Effector CD4-positive, alpha-beta T cell (primary cell): ENCODE measurements at places on chromosomes 1 and 21.

DNA sequence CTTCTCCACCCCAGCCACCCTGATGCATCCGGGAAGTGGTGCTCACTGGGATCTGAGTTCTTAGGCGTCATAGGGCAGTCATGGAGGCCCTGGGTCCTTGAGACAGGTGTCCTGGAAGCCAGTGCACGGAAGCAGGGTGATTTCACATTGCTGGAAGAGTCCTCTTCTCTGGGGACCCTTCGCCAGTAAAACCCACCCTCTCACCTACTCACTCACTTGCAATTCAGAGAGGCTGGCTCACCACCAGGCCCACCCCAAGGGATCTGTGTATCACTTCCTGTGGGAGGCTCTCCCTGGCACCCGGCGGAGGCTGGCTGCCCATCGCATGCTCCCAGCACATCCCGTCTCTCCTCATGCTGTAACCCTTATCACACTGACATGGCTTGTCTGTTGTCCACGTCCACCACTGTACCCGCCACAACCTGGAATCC, 40.2 kb upstream of the EPS8L3 start:
- DNase-seq, result no peak

DNA sequence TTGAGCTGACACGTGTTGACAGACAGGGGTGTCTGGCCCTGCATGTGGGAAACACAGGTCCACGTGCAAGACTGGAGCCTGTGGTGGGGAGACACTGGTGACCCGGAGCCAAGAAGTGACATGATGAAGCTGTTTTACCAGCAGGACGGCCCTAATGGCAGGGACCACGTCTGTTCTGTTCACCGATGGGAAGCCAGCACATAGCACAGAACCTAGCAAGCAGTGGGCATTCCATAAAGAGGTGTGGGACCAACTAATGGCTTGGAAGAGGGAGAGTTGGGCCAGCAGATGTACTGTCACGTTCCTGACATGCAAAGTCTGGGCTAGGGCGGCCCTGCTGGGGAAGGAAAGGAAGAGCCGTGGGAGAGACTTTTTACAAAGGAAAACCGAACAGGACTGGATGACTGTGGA, 15.3 kb downstream of the NAV1 start:
- DNase-seq, result no peak

GRCh38 chr1:246301553-246302250, 205.4 kb downstream of the SMYD3 start:
- no peak for DNase-seq

DNA sequence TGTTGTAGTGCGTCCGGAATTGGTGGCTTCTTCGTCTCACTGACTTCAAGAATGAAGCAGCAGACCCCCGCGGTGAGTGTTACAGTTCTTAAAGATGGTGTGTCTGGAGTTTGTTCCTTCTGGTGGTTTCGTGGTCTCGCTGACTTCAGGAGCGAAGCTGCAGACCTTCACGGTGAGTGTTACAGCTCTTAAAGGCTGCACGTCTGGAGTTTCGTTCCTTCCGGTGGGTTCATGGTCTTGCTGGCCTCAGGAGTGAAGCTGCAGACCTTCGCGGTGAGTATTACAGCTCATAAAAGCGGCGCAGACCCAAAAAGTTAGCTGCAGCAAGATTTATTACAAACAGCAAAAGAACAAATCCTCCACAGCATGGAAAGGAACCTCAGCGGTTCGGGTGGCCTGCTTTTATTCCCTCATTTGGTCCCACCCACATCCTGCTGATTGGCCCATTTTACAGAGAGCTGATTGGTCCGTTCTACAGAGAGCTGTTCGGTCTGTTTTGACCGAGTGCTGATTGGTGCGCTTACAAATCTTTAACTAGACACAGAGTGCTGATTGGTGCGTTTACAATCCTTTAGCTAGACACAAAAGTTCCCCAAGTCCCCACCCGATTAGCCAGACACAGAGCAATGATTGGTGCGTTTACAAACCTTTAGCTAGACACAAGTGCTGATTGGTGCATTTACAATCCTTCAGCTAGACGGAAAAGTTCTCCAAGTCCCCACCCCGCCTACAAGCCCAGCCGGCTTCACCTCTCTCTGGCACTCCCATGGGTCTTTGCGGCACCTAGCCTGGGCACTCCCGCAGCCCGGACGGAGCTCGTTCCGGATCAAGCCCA, 49.6 kb upstream of the KRTAP19-8 start:
- no peak for DNase-seq

GRCh38 chr1:171985639-171986038, 144.3 kb downstream of the DNM3 start:
- no peak for DNase-seq

DNA sequence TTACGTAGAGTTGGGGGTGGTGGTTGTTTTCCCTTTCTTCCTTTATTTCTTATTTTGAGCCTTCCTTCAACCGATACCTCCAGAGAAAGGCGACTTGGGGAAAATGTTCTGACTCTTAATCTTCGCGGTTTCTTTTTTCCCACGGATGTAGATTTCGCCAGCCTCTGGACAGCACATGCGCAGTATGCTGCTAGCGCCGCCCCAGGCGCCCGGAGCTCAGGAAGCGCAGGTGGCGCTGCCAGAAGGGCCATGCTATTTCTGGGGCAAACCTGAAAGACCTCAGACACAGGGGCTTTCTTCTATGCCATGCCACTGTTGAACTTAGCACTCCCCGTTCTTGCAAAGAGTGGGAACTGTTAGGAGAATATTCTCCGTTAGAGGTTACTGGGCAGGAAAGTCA, 392.1 kb downstream of the KIF26B start:
- no peak for DNase-seq

- DNase-seq, result no peak
Measured at GRCh38 chr21:16072737-16073136, 343.0 kb downstream of the USP25 start.

GRCh38 chr1:49297783-49298182, 521.1 kb upstream of the BEND5 start:
- no peak for DNase-seq

- DNase-seq, result no peak
Measured at GRCh38 chr1:165539306-165539705, 4.5 kb upstream of the LRRC52 start.

GRCh38 chr1:52569449-52570210, 16.7 kb upstream of the TUT4 start:
- no peak for DNase-seq

DNA sequence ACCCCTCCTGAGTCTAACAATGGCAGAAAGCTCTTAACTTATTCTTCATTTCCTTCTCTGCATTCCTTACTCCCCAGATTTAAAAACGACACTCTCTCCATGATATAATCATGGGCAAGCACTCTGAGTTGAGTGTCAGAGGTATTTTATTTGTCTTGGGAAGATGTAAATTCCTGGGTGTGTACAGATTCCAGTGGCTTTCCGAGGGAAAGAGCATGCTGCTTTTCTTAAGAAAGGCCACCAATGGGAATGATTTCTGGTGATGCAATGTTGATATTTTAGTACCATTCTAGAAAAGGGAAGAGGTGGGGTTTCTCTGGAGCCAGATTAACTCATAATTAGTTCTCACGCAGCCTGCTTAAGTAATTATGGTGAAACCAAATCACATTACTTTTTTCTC, 47.8 kb upstream of the BTG3 start:
- DNase-seq, result no peak

DNA sequence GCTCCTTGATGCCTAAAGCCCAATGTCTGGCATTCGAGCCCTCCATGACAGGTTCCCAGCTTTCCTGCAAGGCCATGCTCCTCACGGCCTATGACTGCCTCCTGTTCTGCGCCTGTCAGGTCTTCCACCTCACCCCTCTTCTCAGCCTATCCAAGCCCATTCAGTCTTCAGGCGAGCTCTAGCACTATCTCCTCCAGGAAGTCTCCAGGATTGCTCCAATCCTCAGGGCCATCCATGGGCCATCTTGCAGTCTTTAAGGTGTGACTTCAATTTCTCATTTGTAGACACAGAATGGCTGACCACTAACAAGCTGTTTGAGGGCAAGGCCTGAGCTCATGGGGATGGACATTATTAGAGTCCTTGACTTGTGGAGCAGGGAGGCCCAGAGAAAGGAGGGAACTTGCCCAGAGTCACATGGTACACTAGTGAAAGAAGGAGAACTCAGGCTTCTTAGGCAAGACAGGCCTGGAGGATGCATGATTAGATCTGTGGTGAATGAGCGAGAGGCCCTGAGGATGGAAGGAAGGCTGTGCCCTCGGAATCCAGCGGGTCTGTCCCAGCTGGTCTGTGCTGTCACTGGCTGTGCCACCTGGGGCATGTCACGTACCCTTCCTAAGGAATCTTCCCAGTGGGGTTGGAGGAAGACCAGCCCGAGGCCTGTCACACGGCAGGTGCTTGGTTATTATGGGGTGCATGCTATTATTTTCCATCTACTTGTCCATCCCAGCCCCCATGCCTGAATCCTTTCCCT, 1.2 kb upstream of the ACOT11 start:
- DNase-seq, result no peak

DNA sequence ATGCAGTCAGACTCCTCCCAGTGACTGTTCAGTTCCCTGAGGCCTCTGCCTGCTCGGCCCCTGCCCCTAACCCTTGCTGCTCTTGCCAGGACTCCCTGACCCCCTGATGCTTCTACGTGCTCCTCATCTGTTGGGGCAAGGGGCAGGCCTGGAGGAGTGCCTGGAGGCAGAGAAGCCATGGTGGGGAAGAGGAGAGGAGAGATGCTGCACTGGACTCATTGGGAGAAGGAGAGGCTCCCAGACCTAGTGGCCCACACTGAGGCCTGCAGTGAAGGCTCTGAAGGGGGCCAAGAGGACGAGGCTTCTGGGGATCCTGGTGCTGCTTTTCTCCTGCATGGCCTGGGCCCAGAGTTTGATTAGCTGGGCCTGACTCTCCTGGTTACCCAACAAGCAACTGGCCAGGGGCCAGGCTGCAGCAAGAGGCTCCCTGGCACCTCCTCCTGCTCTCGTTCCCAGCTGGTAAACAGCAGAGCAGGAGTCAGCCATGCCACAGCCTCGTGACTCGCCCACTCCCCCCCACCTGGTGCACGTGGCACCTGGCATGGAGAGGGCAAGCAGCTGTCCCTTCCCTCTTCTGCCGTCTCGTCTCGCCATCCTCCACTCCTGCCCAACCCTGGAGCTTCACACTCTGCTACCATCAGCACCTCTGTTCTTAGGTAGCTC, 847 bp upstream of the RORC start:
- no peak for DNase-seq

GRCh38 chr1:36096500-36097432, 8.1 kb downstream of the ADPRS start:
- no peak for DNase-seq

- DNase-seq, result no peak
Measured at GRCh38 chr1:239816081-239816782, 275.5 kb upstream of the FMN2 start.

- DNase-seq, result no peak
Measured at GRCh38 chr1:99851850-99852454, 1.8 kb downstream of the AGL start.

- DNase-seq, result no peak
Measured at GRCh38 chr1:187689129-187689528, 860.4 kb downstream of the PLA2G4A start.

GRCh38 chr1:42206164-42206563, 41.6 kb upstream of the GUCA2A start:
- no peak for DNase-seq

DNA sequence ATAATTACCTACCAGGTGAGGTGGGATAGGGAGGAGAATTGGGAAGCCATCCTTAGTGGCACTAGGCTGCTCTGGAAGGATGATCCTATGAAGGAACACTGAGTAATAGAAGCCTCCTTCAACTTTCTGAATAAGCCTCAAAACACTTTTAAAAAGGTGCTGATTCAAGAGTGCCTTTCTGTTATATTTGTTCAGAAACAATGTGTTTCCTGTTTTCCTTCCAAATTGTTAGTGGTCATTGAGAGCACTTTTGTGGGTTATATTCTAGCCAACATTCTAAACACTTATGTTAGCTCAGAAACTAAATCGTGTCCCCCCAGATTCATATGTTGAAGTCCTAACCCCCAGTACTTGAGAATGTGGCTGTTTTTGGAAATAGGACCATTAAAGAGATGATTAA, 237.3 kb downstream of the TNR start:
- no peak for DNase-seq

- DNase-seq, result no peak
Measured at GRCh38 chr1:245500546-245500945, 345.8 kb downstream of the KIF26B start.

DNA sequence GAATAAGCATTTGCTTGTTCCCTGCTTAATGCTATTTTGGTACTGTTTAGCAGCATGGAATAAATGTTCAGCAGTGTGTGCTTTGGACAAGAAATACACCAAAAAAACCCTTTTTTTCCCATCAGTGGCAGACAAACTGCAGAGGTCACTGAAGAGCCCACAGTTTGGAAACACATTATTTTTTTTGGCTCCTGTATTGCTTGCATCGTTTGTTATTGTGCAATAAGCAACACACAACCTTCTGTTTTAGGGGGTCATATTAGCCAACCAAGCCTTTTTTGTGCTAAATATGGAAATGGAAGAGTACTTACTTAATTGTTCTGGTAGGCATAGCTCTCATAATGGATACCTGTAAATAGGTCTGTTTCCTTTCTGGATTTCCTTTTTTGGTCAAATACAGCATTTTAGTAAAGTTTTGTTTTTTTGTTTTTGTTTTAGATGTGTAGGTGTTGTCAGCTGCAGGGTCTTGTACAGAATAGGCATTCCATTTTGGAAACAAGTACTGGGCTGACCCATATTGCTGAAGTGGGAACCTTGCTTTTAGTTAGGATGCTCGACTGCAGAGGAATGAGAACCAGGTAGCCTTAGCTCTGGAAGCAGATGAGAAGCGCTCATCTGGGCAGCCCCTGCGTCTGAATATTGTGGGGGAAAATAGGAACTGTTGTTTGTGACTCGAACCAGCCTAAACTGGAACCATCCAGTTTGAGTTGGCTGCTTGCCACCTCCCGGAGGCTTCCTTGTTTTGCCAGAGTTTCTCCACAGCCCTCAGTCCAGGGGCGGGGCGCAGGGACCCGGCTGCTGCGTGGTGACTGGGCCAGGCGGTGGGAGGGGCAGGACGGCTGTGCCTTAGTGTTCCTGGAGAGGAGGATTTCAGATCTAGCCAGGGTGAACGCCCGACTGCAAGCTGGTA, 38.4 kb downstream of the SPEN start:
- DNase-seq, result no peak

GRCh38 chr1:172843444-172843843, 184.5 kb downstream of the FASLG start:
- DNase-seq, result no peak

DNA sequence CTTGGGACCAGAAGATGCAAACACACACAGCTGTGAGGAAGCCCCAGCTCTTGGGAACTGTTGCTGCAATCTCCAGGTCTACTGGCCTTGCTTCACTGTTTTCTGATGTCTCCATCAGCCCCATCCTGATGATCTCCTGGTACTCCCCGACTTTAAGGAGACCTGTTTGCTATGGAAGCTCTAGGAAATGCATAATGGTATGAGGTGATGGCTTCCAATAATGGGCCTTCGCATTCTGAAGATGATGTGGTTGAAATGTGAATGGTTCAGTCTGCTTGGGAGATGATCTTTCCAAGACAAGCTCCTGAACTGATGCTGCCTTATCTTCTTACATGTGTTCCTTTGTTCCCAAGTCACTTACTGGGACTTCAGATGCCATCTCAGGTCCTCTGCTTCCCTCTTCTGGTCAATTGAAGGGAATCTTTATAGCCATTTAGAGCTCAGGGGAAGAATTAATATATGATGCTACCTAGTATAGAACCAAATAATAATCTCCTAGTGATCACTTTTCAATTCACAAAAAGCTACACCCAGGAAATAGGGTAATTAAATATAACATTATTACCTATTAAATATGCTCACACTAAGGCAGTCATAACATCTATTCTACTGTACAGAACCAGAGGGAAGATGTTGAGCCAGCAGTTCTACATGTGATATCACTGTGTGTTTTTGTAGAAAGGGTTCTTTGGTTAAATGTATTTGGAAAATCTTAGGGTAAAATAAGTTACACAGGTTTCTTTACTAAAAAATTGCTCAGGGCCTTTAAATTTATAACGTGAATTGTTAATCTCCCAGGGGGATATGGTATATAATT, 73.9 kb upstream of the VTCN1 start:
- DNase-seq, result no peak
